Activated CD4-positive, alpha-beta T cell treated with anti-CD3 and anti-CD28 coated beads, Interleukin-2, amount 50 U/mL, for 4 hours (primary cell): ENCODE measurements at places on chromosomes 3 and 15.

DNA sequence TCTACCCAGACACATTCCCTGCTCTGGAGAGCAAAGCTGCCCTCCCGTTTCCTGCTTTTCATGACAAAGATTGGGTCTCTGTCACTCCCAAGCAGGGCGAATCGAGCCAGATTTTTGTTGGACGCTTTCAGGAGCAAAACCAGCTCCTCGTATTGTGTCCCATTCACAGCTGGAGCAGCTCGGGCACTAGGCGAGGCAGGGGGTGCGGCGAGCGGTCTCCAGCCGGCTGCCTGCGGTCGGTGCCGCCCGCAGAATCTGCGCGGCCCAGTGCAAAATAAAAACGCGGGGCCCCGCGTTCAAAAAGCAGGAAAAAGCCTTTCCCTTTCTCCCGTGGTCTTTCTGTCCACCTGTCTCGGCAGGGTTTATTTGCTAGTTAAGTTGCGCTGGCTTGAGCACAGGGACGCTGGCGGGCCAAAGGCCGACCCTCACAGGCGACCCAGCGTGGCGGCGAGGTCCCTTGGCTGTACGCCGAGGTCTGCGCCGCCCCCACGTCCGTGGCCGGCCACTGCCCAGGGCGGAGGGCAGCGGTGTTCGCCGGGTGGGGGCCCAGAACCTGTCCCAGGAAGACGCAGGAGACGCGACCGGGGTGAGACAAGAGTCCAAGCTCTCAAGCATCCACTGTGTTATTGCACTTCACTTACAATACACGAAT, 71.2 kb downstream of the CYP19A1 start:
- no peak for DNase-seq

GRCh38 chr15:25375557-25375956, 63.3 kb downstream of the UBE3A start:
- no peak for DNase-seq

- DNase-seq, result no peak
Observed at GRCh38 chr3:15899388-15899787, 101.6 kb upstream of the ANKRD28 start.

DNA sequence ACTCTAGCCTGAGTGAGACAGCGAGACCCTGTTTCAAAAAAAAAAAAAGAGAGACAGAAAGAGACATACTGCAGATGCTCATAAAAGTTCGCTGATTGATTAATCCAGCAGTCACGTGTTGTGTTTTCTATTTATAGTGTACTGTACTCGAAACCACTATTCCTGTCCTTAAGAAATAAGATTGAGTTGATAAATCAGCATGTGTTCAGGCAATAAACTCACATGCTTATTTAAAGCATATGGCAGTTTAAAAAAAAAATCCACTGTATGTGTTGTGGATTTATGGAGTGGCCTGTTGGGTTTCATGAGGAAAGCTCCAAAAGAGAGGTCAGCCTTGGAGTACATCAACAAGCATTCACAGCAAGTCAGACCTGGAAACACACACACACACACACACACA, 17.7 kb downstream of the RPL22L1 start:
- DNase-seq, result no peak

GRCh38 chr3:150913133-150913922, 8.1 kb upstream of the MINDY4B start:
- no peak for DNase-seq
